Stimulated activated CD4-positive, alpha-beta T cell treated with anti-CD3 and anti-CD28 coated beads, Interleukin-12 subunit alpha, Interleukin-12 subunit beta, amount 100 ng/mL, for 4 hours (primary cell): ENCODE measurements at places on chromosomes 12 and 14.

DNA sequence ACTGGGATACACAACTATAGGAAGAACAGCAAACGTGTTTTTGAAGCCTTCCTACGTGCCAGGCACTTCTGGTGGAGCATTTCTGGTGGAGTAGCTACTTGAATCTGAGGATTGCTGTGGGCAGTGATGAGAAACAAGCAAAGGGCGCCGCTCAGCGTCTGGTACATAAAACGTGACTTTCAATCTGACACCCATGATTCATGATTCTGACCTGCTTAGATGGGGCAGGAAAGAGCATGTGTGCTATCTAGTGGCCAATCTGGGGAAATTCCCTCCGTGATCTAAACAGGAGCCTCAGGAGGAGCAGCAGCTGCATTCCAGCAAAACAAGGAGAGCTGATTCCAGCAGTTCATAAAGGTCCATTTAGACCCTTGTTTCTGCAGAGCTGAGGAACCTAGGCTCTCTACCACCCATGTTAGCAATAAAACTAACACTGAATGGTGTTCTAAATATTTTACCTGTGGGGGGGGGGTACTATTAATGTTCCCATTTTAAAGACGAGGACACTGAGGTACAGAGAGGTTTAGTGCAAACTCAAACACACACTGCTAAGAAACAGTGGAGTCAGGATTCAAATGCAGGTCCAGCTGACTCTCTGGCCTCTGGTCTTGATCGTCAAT is 37.8 kb downstream of the PAH start:
- DNase-seq: no peak

GRCh38 chr12:49201595-49202295 is 12.9 kb upstream of the TUBA1A start:
- DNase-seq: no peak

DNA sequence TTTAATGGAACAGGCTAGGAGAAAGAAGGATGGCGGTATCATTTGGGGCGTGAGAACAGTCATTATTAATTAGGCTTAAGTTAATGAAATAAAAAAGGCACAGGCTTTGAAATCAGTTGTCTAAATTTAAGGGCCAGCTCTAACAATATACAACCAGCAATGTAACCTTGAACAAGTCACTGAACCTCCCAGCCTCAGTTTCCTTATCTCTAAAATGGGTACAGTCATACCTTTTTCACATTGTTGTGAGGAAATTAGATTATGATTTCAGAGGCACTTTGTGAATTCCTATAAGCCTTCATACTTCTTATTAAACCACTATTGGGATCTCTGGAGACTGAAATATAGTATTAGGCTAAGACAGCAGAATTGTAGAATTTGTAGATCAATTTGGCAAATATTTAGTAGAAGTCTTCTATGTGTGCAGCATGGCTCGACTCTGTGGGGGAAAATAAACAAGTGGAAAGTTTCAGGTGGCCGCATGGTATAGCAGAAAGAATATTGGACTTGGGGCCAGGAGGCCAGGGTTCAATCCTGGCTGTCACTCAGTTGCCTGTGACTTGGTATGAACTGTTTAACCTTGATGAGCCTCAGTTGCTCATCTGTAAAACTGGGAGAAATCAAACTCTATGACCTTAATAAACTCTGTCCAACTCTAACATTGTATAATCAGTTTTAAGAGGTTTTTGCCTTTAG is 117.7 kb downstream of the ETV6 start:
- DNase-seq: no peak

- DNase-seq: no peak
These were observed 87.3 kb upstream of the RFLNA start for GRCh38 chr12:124207617-124208016.

- DNase-seq: no peak
These were observed 1.7 kb downstream of the HOXC12 start for GRCh38 chr12:53956251-53956887.

DNA sequence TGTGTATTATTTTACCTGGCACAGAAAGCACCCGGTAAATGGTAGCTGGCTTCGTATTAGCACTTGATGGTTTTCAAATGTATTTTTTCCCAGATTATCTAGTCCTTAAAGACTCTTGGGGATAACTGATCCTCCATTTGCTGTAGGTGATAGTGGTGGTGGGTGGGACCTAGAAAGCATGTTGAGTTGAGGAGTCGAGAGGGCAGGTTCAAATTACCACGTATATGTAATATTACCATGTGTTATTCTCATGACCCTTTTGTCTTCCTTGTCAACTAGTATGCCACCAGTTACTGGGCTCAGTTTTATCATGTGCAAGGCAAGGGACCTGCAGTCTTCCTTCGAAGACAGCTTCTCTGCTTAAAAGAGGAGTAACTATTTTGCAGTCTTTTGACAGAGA is 1.8 kb downstream of the GLRX5 start:
- no peak for DNase-seq

DNA sequence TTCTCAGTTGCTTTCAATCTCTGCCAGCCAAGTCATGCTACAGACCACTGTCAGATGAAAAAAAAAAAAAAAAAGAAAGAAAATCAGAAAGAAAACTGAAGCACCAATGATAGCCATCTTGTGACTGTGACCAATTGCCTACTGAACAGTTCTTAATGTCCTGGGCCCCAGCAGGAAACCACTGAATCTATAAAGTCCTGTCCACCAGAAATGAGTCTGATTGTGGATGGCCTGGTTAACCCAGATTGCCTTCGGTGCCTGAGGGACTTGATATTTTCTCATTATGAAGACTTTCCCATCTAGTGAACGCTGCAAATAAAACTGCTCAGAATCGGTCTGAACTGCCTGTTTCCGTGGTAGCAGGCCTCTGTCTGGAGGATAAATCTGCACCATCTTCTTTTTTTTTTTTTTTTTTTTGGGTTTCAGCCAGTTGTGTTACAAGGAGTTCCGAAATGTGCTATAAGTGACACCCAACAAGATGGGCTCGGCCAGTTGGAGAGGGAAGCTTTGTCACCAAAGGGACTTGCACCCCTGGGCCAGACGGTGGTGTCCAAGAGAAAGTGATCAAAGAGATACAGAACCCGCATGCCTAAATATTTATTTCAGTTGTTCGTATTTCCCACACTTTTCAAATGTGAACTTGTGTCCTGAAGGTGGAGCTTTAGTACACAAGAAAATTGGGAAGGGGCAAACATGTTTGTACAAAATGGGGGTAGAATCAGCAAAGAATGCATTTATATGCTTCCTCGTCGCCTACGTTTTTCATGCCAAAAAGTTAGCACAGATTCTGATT is 3.0 kb upstream of the PLXNC1 start:
- no peak for DNase-seq

GRCh38 chr14:104957146-104958113 is 20.7 kb downstream of the AHNAK2 start:
- no peak for DNase-seq

- no peak for DNase-seq
These were observed 28.0 kb upstream of the METAP2 start for GRCh38 chr12:95445884-95446505.
